Caco-2 (cell line): ENCODE measurements at places on chromosomes 4 and X. TPM values are rescaled to one million over a fixed set of nuclear protein-coding genes. Genes with fewer than 3 reads are reported as not detected.

DNA sequence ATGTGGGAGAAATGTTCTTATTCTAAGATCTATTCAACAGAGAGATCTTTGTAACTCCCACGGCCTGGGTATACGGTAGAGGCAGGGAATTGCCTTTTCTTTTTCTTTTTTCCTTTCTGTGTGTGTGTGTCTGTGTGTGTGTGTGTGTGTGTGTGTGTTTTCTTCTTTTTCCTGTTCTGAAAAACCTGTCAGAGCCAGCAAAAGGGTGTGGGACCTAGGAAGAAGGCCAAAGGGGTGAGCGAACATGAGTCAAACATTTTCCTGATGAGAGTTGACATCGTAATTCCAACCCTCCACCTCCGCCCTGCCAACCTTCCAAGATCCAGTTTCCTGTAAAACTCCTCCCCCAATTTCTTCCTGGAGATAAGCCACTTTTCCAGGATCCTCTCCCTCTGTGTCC, 2.8 kb upstream of the CHIC2 start:
- no peaks in the 10 kb centered on the region for H3K36me3 ChIP-seq
- DNase-seq = no peak
- H3K4me3 ChIP-seq = no peak overlapping the region

GRCh38 chrX:68749426-68749825, 79.4 kb upstream of the EFNB1 start:
- H3K27me3 ChIP-seq = no peaks in the 10 kb centered on the region
- no peaks in the 10 kb centered on the region for H3K36me3 ChIP-seq
- H3K4me3 ChIP-seq = no peak overlapping the region
- H3K27ac ChIP-seq = no peak overlapping the region
- no peaks in the 10 kb centered on the region for H3K4me1 ChIP-seq

DNA sequence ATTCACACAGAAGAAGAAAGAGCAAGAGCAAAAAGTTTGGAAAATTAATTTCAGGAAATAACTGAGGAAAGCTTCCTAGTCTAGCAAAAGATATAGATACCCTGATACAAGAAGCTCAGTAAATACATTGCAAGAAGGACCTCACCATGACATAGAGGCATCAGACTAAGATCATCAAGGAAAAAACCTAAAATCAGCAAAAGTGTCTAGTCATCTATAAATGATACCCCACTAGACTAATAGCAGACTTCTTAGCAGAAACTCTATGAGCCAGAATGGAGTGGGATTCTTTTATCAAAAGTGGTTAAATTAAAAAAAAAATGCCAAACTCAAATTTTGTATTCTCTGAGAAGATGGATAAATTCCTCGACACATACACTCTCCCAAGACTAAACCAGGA, 10.5 kb upstream of the APOOL start:
- no peaks in the 10 kb centered on the region for H3K27me3 ChIP-seq
- DNase-seq = no peak
- H3K4me3 ChIP-seq = no peak overlapping the region
- no peaks in the 10 kb centered on the region for H3K4me1 ChIP-seq
- H3K27ac ChIP-seq = no peak overlapping the region
- no peaks in the 10 kb centered on the region for H3K36me3 ChIP-seq

- H3K4me1 ChIP-seq = no peaks in the 10 kb centered on the region
- H3K36me3 ChIP-seq = no peaks in the 10 kb centered on the region
- H3K27me3 ChIP-seq = no peaks in the 10 kb centered on the region
- DNase-seq = no peak
- H3K27ac ChIP-seq = no peak overlapping the region
- no peak overlapping the region for H3K4me3 ChIP-seq
Observed at GRCh38 chr4:13711233-13711785, 83.8 kb upstream of the BOD1L1 start.

GRCh38 chr4:40846532-40846931, 96.8 kb downstream of the NSUN7 start:
- H3K4me3 ChIP-seq = no peak overlapping the region
- no peak overlapping the region for H3K27ac ChIP-seq
- no peaks in the 10 kb centered on the region for H3K4me1 ChIP-seq
- H3K36me3 ChIP-seq = peaks cover 2% of the 10 kb centered on the region; the same call in 1 of the 2 replicates
- H3K27me3 ChIP-seq = no peaks in the 10 kb centered on the region
- DNase-seq = no peak

DNA sequence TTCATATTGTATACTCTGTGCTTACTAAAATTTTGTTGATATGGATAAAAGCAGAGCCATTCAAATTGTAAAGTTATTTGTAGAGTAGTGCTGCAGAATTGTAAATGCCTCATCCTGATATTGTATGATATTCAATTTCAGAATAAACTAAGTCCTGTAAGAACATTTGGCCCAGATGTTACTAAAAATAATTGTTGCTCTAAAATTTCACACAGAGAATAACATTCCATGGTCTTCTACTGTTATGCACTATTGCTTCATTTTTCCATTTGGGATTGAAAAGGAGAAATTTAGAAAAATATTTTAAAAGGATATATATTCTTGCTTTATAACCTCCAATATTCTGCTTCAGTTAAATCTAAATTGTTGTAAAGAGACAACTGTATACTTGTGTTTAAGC, 195.6 kb downstream of the LARP7 start:
- H3K27me3 ChIP-seq = no peaks in the 10 kb centered on the region
- no peak for DNase-seq
- no peak overlapping the region for H3K4me3 ChIP-seq
- no peaks in the 10 kb centered on the region for H3K4me1 ChIP-seq
- H3K36me3 ChIP-seq = no peaks in the 10 kb centered on the region

GRCh38 chrX:133542476-133542875, 127.2 kb upstream of the GPC4 start:
- no peak overlapping the region for H3K4me3 ChIP-seq
- H3K27ac ChIP-seq = no peak overlapping the region
- no peak for DNase-seq
- H3K4me1 ChIP-seq = no peaks in the 10 kb centered on the region
- H3K36me3 ChIP-seq = no peaks in the 10 kb centered on the region; the same call in 1 of the 2 replicates
- H3K27me3 ChIP-seq = no peaks in the 10 kb centered on the region

DNA sequence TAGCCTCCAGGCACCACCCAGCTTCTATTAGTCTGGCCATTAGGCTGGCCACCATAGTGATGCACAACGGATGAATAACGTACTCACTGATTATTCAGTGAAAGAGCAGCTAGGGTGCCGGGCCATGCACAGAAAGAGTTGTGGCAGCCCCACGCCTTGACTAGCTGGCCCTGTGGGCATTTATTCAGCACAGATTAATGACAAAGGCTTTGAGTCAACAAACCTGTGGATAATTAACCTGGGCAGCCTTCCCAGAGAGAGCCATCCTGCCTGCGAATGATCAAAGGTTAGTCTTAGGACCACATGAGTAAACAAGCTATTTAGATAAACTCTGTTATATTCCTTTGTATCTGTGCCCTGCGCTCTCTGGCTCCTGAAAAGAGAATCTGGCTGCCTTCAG, 37.2 kb downstream of the MAP9 start:
- no peaks in the 10 kb centered on the region for H3K27me3 ChIP-seq
- H3K27ac ChIP-seq = no peak overlapping the region
- H3K4me1 ChIP-seq = peaks cover 11% of the 10 kb centered on the region; the same call in 1 of the 2 replicates
- no peaks in the 10 kb centered on the region for H3K36me3 ChIP-seq
- no peak overlapping the region for H3K4me3 ChIP-seq

GRCh38 chr4:121555315-121556107, 141.3 kb downstream of the ANXA5 start:
- H3K27me3 ChIP-seq = no peaks in the 10 kb centered on the region; the same call in 1 of the 2 replicates
- no peaks in the 10 kb centered on the region for H3K36me3 ChIP-seq
- no peak overlapping the region for H3K27ac ChIP-seq
- H3K4me3 ChIP-seq = no peak overlapping the region

- no peak overlapping the region for H3K27ac ChIP-seq
- no peaks in the 10 kb centered on the region for H3K36me3 ChIP-seq
- no peak overlapping the region for H3K4me3 ChIP-seq
- H3K4me1 ChIP-seq = peaks cover 6% of the 10 kb centered on the region
- no peaks in the 10 kb centered on the region for H3K27me3 ChIP-seq
Observed at GRCh38 chr4:77344784-77345183, 187.8 kb downstream of the CCNG2 start.

DNA sequence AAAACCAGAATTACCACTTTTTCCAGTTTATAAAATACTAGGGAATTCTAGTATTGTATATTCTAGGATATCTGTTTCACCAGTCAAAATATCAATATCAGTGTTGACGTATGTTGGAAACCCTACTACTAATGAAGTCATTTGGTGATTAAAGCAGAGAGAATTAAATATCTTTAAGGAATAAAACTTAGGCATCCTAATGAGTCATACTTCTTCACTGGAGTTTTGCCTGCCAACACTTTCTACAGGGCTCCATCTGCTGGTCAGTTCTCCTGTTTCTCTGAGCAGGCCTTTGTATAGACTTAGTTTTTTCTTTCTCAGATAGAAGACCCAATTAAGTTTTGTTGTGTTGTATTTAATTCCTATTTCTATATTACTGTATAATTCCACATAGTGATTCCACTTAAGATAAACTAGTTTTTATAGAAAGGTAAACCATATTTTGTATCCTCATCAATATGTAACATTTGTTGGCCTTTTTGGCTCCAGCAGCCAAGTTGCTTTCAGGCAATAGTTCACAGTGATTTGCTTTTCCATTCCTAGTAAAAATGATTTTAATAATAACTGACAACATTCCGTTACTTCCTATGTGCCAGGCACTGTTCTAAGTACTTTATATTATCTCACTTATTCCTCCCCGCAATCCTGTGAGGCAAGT, 3.5 kb downstream of the AP1AR start:
- no peak overlapping the region for H3K4me3 ChIP-seq
- no peaks in the 10 kb centered on the region for H3K36me3 ChIP-seq
- H3K27ac ChIP-seq = no peak overlapping the region

GRCh38 chr4:99991741-99992140, 41.7 kb upstream of the H2AZ1 start:
- no peaks in the 10 kb centered on the region for H3K4me1 ChIP-seq
- no peak overlapping the region for H3K4me3 ChIP-seq
- H3K27me3 ChIP-seq = no peaks in the 10 kb centered on the region
- no peaks in the 10 kb centered on the region for H3K36me3 ChIP-seq

- H3K27ac ChIP-seq = no peak overlapping the region
- H3K27me3 ChIP-seq = no peaks in the 10 kb centered on the region
- H3K4me1 ChIP-seq = peaks cover 11% of the 10 kb centered on the region
- H3K4me3 ChIP-seq = no peak overlapping the region
Observed at GRCh38 chrX:134622056-134622812, 36.0 kb downstream of the PLAC1 start.

DMRTC1B gene
- total RNA-seq = not detected in 2 replicates

GAGE12J gene
- total RNA-seq = not detected in 2 replicates

GAB1 gene
- total RNA-seq = 46.9 and 48.9 TPM in 2 replicates

GUCY1B1 gene
- total RNA-seq = not detected in 2 replicates

CSAG3 gene
- not detected in 2 replicates for total RNA-seq

ZDHHC9 gene
- total RNA-seq = 41.0 and 41.2 TPM in 2 replicates

SPARCL1 gene
- total RNA-seq = 0.18 TPM in 1 of 2 replicates, not detected in the other

C4orf50 gene
- not detected in 2 replicates for total RNA-seq

RAB39B gene
- 0.18 and 0.23 TPM in 2 replicates for total RNA-seq
